ENCODE measurements at places on chromosomes 5 and 9.

DNA sequence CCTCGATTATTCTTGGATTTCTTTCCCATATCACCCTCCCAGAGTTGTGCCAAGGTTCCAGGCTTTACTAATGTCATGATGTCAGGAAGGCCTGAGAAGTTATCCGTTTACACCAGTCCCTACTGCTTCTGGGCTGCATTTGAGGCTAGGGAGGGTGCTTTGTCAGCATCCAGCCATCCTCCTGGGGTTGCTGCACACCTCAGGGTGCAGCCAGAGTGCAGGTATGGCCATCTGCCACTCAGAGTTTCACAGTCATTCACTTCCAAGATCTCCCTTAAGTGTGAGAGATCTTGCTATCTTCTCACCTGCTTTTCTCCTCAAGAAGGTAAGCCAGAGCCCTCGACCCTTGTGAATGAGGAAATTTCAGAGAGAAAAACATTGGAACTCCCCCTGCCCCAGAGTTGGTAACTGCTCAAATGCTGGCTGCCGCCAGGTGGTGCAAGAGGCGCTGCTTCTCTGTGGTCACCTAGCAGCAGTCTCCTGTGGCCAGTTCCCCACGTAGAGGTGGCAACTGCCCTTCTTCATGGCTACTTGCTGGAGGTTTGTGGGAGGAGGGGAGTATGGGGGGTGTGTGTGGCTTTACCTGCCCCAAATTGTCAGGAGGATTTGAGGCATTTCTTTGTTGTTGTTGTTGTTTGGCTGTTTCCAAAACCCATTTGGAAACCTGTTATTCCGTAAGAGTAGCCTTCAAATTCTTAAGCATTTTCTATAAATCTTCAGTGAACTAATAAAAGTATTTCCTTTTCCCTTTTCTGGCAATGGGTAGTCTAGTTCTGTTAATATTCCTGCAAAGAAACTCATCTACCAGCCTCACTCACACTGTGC lies 259.6 kb upstream of the DMRT1 start:
- no peak for DNase-seq

DNA sequence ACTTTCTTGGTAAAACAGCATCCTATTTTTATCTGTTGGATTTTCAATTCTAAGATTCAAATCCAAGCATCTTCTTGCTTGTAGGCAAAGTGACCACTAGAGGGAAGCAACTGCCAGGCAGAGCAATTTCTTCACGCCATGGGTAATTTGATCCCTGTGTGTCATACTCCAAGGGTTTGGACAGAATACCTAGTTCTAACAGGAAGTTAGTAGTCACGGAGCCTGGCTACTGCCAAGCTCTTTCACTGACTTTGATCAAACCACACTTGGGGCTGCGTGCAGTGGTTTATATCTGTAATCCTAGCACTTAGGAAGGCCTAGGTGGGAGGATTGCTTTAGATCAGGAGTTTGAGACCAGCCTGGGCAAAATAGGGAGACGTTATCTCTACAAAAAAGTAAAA lies 473.6 kb upstream of the TNC start:
- DNase-seq: peak; percentile 100

DNA sequence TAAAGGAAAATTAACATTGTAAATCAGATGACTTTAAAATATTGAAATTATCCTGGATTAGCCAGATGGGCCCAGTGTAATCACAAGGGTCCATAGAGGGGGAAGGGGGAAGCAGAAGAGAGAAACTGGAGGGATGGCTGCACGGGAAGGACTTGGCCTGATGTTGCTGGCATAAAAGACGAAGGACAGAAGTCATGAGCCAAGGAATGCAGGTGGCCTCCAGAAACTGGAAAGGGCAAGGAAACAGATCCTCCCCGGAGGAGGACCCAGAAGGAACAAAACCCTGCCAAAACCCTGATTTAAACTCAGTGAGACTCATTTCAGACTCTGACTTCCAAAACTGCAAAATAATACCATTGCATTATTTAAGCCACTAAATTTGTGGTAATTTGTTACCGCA lies 100.2 kb downstream of the ADAMTS2 start:
- no peak for DNase-seq

DNA sequence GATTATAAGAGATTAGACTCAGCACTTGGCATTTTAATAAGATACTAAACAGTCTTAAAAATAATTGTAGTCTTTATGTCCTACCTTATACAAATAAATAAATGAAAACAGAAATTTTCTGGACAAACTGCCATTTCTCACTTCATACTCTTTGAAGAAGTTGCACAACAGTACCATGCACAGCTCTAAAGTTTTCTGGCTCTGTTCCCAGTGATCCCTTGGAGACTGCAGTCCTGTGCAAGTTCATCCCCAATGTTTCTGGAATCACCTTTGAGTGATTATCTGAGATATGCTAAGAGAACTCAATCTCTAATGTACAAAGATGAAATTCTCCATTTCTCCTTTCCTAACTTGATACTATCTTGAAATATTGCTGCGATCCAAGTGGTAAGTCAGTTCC lies 330.4 kb upstream of the EDIL3 start:
- no peak for DNase-seq
